Lung microvascular endothelial cell (primary cell): ENCODE measurements at places on chromosomes 16 and 17. TPM values are rescaled to one million over a fixed set of nuclear protein-coding genes. Genes with fewer than 3 reads are reported as not detected.

Gene CTRB2
- not detected in 2 replicates for total RNA-seq

Gene MT1M
- total RNA-seq: 0.99 and 3.5 TPM in 2 replicates

Gene SF3B3
- 39.2 and 50.8 TPM in 2 replicates for total RNA-seq

Gene CDC42EP4
- total RNA-seq: 3.8 and 7.2 TPM in 2 replicates

Gene MPV17L
- under 0.01 and 0.20 TPM in 2 replicates for total RNA-seq

Gene PHF23
- 30.9 and 38.5 TPM in 2 replicates for total RNA-seq

Gene SECTM1
- total RNA-seq: 1.3 and 1.8 TPM in 2 replicates

Gene SHISA9
- total RNA-seq: not detected in 2 replicates

Gene SNX20
- total RNA-seq: under 0.01 and 0.20 TPM in 2 replicates

Gene ERI2
- total RNA-seq: 11.6 and 13.7 TPM in 2 replicates

Gene OR2C1
- under 0.01 TPM in 1 of 2 replicates, not detected in the other for total RNA-seq

Gene MAP3K14
- total RNA-seq: 1.1 and 1.8 TPM in 2 replicates
